AG04450 (cell line): ENCODE measurements at places on chromosomes 13 and 19.
A peak's percentile ranks its signal among the peaks of the same experiment; 100 is the strongest.

DNA sequence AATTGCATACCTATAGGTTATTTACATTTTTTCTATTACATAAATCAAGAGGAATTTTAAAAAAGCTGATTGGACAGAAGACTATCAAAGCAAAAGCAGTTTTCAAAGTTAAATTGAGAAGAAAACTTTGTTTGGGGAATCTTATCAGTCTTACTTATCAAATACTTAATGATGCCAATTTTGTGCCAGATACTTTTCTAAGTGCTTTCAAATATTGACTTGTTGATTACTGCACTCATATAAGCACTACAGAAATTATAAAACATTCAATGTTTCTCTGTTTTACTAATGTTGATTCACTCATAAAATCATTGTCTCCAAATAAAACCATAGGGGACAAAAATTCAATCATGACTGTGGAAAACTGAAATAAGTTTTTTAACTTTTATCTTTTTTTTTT, 36.2 kb downstream of the PCDH9 start:
- DNase-seq, result no peak

- DNase-seq, result no peak
These were observed 39.0 kb downstream of the RNASEH2B start for GRCh38 chr13:50948601-50949000.

GRCh38 chr19:6736917-6737283, 480 bp downstream of the GPR108 start:
- DNase-seq, result no peak

GRCh38 chr13:51879133-51879532, 17.4 kb downstream of the CCDC70 start:
- DNase-seq, result no peak

DNA sequence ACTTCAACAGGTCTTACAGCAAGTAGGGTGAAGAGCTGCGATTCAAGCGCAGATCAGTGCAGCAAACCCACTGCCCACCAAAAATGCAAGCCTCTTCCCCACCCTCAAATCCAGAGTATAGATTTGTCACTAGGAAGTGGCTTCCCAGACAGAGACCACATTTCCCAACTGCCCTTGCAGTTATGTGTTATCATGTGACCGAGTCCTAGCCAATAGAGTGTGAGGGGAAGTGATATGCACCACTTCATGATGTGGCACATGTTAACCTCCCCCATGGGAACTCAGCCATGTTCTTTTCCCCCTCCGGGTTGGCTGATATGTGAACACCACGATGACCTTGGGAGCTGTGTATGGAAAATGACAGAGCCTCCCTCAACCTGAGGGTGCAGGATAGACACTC, 50.8 kb downstream of the MBD3L2B start:
- no peak for DNase-seq

- DNase-seq, result no peak
These were observed 774 bp downstream of the SLC25A15 start for GRCh38 chr13:40790154-40790616.

- no peak for DNase-seq
These were observed 3.4 kb upstream of the ZNF333 start for GRCh38 chr19:14686411-14686810.

- DNase-seq, result no peak
These were observed 1293.8 kb upstream of the PCDH9 start for GRCh38 chr13:68523838-68524424.

- no peak for DNase-seq
These were observed 791.7 kb upstream of the PCDH20 start for GRCh38 chr13:62207388-62207787.

DNA sequence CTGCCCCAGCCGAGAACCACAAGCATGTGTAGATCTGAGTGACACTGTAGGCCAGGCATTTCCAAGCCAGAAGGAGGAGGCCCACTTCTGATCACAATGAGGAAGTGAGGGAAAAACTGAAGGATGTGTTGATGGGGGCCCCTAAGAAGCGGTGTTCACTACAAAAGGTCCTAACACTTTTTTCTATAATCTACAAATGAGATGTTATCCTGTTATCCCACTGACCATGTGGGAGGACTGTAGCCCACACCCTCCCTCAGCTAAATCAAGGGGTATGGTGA, 99.0 kb upstream of the MCF2L start:
- DNase-seq, result no peak

- DNase-seq, result no peak
These were observed 46.8 kb downstream of the KLF12 start for GRCh38 chr13:74087357-74087756.

GRCh38 chr13:36858290-36858689, 39.3 kb downstream of the RFXAP start:
- peak; percentile 15 for DNase-seq

- no peak for DNase-seq
These were observed 3.8 kb downstream of the PRTN3 start for GRCh38 chr19:844546-844971.

DNA sequence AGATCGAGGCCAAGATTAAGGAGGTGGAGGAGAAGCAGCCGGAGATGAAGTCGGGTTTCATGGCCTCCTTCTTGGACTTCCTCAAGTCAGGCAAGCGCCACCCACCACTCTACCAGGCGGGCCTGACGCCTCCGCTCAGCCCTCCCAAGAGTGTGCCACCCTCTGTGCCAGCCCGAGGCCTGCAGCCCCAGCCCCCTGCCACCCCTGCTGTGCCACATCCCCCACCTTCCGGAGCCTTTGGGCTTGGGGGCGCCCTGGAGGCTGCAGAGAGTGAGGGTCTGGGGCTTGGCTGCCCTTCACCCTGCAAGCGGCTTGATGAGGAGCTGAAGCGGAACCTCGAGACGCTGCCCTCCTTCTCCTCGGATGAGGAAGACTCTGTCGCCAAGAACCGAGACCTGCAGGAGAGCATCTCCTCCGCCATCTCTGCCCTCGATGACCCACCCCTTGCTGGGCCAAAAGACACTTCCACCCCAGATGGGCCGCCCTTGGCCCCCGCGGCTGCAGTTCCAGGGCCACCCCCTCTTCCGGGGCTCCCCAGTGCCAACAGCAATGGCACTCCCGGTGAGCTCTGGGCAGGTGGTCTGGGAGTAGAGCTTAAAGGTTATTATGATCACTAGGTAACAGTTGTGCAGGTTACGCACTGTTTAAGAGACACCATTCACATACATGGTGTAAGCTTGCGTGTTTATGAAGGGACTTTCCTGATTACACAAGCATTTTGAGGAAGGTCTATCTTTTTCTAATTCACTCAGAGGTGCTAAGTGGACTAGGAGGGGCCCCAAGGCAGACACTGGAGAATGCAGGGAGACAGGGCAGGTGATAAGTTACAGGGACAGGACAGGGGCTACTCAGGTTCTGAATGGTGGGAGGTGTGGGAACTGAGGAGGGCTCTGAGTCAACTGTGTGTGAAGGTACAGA, 8.7 kb downstream of the PRR12 start:
- no peak for DNase-seq

DNA sequence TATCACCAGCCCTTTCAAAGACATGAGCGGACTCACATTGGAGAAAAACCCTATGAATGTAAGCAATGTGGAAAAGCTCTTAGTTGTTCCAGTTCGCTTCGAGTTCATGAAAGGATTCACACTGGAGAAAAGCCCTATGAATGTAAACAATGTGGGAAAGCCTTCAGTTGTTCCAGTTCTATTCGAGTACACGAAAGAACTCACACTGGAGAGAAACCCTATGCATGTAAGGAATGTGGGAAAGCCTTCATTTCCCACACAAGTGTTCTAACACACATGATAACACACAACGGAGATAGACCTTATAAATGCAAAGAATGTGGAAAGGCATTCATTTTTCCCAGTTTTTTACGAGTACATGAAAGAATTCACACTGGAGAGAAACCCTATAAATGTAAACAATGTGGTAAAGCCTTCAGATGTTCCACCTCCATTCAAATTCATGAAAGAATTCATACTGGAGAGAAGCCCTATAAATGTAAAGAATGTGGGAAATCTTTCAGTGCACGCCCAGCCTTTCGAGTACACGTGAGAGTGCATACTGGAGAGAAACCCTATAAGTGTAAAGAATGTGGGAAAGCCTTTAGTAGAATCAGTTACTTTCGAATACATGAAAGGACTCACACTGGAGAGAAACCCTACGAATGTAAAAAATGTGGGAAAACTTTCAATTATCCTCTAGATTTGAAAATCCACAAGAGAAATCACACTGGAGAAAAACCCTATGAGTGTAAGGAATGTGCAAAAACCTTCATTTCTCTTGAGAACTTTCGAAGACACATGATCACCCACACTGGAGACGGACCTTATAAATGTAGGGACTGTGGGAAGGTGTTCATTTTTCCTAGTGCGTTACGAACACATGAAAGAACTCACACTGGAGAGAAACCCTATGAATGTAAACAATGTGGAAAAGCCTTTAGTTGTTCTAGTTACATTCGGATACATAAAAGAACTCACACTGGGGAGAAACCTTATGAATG, 17.6 kb downstream of the ZNF791 start:
- DNase-seq, result no peak

- peak; percentile 90 for DNase-seq
These were observed 15.2 kb upstream of the MYO1F start for GRCh38 chr19:8592231-8593009.

GRCh38 chr13:27583645-27584044, 36.7 kb downstream of the LNX2 start:
- no peak for DNase-seq

DNA sequence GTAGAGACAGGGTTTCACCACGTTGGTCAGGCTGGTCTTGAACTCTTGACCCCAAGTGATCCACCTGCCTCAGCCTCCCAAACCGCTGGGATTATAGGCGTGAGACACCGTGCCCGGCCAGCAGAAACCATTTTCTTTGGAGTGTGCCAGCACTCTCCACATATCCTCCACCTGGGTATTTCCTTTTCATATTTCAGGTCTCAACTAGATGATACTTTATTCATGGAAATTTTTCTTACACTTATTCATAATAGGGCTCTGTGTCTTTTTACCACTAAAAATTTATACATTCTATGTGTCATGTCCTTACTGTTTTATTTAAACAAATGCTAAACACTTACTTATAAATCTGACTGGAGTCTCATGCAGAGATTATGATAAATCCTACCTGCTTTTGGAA, 305.9 kb downstream of the PCDH20 start:
- DNase-seq, result no peak

DNA sequence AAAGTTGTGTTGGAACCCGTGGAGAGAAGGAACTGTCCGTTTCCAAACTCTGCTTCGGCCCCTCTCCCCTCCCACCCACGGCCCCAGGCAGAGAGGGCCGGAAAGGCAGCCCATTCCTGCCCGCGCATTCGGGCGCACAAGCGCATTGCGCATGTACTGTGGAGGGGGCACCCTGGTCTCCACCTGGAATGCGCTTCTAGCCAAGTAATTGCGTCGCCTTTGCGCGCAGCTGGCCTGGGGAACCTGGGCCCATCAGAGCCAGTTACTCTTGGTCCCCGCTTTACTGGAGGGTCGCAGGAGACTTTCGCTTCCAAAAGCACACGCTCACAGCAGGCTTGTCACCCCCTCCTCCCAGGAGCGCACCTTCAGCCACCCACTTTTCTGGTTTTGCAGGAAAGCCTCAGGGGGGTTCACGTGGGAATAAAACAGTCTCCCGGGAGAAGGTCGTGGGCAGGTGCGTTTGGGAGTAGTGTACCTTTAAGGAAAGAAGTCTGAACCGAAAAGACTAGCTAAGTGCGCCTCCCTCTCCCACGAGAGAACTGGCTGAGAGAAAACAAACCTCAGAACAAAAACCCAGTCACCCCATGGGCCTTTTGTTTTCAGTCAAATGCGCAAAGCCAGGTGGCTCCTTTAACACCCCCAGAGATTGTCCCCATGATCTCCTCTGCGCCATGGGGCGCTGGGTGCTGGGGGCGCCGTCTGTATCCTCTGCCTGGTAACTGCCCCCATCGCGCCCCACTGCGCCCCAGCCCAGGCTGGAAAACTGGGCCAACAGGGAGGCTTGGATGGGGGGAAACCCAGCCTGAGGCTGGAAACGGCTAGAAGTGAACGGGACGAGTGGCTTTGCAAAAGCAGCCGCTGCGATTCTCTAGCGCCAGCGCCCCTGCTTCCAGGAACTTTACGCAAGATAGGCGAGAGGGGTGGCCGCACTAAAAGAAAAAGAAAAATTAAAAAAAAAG, 28.5 kb downstream of the GSX1 start:
- no peak for DNase-seq

DNA sequence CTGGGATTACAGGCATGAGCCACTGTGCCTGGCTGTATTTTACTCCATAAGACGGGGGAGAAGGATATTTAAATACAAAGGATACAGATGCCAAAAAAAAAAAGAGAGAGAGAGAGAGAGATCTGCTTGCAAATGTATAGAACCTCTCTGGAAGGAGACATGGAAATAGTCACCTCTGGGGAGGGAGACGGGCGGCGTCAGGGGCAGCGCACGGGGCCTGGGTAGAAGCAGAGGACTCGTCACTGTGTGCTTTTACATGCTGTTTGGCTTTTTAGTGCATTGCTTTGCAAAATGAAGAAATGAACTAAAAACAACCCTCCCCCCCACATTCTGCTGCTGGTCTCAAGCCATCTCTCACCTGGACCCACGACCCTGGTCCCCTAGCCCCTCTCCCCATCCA, 4.8 kb upstream of the ZNF653 start:
- DNase-seq, result no peak

DNA sequence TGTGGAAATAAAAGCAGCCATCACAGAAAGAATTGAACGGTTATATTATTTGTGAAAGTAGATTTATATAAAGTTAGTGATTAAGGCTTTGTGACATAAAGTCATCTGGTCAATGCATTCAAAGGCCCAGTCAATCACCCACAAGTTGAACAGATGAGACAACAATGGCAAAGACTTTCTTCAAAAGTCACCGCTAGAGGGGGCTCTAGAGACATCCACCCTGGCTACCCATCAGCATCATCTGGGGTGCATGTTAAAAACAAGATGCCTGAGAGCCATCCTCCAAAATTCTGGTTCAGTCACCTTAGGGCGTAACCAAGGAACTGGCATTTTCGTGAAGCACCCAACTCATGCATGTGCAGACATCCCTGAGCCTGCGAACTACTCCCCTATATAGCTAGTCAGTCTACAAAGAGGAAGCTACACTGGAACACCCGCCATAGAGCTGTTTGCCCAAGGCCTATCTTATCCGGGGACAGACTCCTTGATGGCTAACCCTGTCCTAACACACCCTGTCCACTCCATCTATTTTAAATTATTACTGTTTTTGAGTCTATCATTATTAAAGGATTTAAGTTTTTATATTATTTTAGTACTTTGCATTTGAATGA, 970.5 kb downstream of the UQCRFS1 start:
- no peak for DNase-seq

DNA sequence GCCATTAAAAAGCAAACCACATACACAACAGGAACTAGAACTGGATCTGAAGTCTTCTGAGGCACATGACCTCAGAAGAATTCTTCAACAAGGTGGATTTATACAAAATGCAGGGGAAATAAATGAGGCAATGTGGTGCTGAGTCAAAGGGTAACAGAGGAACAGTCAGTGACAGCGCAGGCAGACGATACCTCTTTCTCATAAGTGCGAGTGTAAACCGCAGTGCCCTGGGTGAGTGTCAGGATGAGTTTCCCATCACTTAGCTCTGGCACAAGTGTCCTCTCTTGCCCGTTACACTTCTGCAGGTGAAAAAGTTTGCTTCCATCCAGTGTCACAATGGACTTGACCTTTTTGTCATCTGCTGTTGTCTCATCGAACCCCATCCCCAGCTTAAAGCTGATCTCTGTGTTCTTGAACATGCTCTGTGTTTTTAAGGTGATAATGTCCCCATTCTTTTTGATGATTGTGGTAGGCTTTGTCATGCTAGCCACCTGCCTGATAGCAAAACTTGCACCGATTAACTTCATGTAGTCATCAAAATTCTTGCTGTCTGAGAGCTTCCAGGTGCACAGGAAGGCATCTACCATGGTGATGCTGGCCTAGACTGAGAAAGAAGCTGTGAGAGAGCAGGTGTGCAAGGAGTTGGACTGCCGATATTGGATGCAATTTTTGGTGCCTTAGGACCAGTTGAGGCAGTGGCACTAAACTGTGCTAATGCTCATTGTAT, 97.3 kb downstream of the AKAP11 start:
- no peak for DNase-seq
